ENCODE measurements at places on chromosomes 1 and 21. TPM values are rescaled to one million over a fixed set of nuclear protein-coding genes. Genes with fewer than 3 reads are reported as not detected.

PRRX1 gene
- total RNA-seq = 30.8 TPM

- ATAC-seq = no peak
Measured at GRCh38 chr1:70963374-70963773, 84.2 kb downstream of the PTGER3 start.

GRCh38 chr1:90387805-90388204, 329.3 kb downstream of the BARHL2 start:
- ATAC-seq = peak; percentile 34

DNA sequence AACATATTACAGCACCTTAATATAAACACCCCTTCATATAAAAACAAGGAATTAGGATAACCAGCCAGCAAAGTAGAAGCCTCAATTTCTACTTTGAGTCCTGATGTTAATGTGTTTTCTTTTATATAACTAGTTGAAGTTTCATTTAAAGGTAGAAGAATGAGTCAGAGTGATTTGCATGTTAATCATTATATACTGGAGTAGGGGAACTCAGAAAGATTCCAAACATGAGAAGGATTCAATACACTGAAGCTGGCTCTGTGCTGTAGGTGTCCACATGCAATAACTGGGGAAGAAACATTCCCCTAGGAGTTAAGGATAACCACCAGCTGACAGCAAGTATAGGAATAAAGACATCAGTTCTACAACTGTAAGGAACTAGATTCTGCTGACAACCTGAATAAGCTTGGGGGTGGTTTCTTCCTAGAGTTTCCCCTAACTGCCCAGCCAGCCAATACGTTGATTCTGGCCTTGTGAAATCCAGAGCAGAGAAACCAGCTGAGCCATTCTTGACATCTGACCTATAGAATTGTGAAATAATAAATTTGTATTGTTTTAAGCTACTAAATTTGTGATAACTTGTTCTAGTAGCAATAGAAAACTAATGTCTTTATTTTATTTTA, 33.4 kb upstream of the RNPC3 start:
- ATAC-seq = no peak

- no peak for ATAC-seq
Measured at GRCh38 chr1:225757927-225758656, 19.5 kb upstream of the SRP9 start.

- peak; percentile 90 for ATAC-seq
Measured at GRCh38 chr1:56477164-56478111, 101.9 kb downstream of the PLPP3 start.

DNA sequence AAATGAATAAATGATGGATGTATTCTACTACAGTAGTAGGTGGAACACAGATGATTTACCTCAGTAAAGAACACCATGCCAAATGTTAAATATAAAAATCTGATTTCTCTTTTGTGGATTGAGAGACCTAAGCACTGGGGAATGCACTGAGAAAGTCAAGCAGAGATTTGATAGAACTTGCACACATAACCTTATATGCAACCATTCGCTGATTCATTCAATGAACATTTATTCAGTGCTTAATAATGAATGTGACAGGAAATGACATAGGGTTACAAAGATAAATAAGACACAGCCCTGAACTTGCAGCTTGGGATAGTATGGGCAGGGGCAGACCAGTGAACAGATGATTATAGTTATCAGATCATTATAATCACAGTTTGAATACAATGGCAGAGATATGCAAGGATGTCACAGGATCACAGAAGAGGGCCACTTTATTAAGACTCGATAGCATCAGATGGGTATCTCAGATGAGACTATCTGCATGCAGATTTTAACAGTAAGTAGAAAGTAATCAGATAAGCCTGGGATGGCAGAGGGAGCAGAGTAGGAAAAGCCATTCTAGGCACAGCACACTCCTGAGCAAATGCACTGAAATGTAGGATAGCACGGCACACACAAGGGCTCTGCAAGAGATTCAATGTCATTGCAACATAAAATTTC, 169.4 kb downstream of the ASTN1 start:
- no peak for ATAC-seq

DNA sequence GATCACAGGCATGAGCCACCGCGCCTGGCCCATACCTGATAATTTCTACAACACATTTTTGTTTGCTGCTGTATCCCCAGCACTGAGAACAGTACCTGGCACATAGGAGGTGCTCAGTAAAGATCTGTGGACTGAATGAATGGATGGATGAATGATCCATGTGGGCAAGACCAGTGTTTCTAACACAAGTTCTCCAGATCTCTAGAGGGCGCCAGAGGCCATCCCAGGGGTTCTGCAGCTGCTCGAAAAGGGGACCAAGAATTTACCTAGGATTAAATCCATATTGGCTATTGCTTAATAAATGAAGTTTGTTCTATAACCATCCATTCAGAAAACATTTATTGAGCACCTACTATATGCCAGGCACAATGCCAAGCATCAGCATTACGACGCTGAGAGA, 167.7 kb downstream of the ACTL8 start:
- ATAC-seq = peak; percentile 50

EFNA3 gene
- total RNA-seq = 53.7 TPM

DNA sequence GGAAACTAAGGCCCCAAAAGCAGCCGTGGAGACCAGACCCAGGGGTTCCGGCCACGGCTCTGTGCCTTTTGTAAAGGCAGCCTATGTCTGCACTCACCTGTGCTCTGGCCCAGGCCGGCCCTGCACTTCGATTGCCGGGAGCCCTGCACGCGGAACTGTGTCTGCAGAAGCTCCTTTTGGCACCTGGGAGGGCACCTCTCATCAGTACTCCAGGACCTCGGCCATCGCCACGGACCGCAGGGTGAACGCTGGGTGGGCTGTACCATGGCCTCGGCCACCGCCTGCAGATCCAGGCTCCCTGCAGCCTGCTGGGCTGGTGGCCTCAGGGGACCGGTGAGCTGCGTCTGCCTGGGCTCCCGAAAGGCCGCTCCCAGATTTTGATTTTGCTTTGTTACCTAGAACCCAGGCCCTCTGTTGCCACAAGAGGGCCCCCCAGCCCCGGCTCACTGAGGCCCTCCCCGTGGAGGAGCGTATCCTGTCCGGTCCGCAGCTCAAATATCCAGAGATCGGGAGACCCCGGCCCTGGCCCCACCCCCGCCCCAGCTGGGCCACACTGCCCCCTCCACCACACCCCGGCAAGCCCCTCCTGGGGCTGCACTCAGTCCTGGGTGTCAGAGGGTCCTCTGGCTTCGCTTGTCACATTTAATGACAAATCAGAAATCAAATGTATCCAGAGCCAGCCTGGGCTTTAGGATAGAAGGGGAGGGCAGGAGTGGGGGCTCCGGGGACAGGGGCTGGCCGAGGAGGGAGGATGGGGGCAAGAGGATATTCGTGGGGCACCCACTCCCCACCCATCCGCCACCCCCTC, 60.2 kb upstream of the PDE9A start:
- peak; percentile 100 for ATAC-seq

DNA sequence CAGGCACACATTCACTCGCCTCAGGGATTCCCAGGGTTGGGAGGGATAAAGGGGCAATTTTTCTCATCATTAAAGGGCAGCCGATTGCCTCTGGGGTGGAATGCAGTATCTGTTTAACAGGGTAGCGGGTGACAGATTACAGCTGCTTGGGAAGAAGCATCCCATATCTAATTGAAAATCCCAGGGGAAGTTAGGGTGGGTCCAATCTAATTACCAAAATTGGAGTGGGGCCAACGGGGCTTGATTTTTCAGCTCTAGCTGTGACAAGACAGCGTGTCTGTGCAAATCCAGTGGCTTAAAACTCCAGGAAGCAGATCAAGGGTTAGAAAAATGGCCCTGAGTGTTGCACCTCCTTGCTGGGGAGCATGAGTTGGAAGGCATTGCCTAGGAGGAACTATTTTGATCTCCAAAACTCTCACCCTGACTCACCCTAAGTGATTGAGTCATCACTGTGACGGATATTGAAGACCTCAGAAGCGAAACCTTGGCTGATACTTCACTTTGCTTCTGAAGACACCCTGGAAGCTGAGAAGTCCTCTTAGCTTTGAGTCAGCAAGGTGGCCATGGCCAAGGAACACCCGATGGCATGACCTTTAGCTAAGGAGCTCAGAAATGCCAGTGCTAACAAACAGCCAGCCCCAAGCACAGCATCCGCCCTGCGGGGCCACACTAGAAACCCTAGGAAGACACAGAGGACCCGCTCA, 46.0 kb downstream of the GRHL3 start:
- no peak for ATAC-seq

DNA sequence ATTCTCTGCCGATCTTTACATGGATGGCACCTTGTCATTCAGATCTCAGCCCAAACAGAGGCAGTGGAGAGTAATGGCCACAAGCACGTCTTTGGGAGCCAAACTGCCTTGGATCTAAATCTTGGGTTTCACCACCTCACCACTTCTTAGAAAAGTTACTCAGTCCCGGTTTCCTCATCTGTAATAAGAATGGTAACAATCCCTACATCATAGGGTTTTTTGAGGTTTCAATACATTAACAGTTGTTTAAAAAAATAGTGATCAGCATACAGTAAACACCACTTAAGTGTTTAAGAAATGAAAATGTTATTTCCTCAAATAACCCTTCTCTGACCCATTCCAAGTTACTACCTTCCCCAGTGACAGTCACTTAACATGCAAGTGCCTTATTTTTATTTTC, 38.5 kb upstream of the KCNA3 start:
- ATAC-seq = no peak

DNA sequence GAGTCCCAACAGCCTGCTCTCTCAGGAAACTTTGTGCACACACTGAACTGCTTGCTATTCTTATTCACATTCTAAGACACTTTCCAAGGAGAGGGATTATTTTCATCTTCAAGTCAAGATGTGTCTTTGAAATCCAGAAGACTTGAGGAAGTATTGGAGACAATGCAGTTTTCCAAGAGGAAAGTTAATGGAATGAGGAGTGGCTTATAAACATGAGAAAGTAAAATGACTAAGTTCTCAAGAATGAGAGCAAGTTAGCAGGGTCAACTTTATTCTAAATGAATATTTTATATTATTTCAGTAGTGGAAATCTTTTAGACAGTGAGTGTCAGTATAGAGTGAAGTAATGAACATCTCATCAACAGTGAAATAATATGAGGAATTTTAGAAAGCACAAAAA, 1239.3 kb downstream of the MRPL39 start:
- no peak for ATAC-seq

TAL1 gene
- not detected for total RNA-seq

GSTM1 gene
- 3.7 TPM for total RNA-seq
